Activated CD4-positive, alpha-beta T cell treated with anti-CD3 and anti-CD28 coated beads, Interleukin-2, amount 50 U/mL, for 24 hours (primary cell): ENCODE measurements at places on chromosomes 6 and 20.

GRCh38 chr6:169824848-169825557, 73.6 kb downstream of the ERMARD start:
- no peak for DNase-seq

DNA sequence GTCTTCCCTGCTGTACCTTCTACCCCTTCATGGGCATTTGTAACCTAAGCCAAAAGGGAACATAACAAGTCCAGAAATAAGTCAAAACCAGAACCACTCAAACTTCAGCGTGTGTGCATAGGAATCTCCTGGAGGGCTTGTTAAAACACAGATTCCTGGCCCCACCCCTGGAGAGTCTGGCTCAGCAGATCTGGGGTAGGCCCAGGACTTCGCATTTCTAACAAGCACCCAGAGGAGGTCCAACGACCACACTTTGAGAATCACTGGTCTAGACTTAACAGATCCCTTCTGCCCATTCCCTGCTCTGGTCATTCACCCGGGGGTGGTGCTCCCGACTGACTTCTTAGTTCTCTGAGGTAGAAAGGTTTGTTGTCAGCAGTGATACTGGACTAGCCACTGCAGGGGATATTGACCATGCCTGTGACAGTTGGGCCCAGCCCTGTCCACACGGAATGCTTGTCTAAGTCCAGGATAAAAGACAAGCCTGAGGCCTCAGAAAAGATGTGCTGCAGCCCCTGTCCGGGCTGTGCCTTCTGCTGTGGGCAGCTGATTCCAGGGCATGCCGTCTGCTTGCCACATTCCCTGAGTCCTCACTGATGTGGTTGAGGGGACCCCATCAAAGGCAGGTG, 68.6 kb downstream of the SYNJ2 start:
- DNase-seq = no peak

GRCh38 chr6:162772466-162772865, 44.7 kb downstream of the PACRG start:
- DNase-seq = no peak

GRCh38 chr20:63060057-63060991, 53.6 kb upstream of the BHLHE23 start:
- DNase-seq = no peak

DNA sequence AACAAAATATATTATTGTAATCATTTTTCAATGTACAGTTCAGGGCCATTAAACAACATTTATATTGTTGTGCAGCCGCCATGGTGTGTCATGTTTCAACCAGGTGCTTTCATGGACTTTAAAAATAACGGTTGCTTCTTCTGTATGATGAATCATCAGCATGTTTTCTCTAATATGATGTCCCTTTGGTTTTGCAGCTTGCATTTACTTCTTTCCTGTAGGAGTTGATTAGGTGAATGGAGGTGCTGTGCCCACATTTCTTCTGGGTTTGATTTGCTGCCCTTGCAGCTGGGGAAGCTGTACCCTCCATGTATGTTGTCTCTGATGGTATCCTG, 54.9 kb upstream of the TULP4 start:
- no peak for DNase-seq

DNA sequence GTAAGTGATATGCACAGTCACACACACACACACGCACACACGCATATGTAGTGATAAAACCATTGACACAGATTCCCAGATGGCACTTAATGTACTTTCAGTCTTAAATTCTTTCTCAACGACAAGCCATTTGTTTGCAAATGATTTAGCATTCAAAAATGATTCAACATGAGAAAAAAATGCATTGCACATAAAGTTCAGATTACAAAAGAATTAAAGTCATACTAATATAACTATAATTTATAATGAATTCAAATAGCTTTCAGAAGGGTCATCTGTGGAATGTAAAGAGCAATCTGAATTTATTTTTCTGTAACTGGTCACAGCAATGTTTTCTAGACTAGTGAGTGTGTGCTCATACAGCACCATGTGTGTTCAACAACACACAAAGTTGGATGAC, 521.6 kb upstream of the ZNF337 start:
- DNase-seq = no peak

- no peak for DNase-seq
Observed at GRCh38 chr20:63314015-63314471, 21.1 kb downstream of the COL20A1 start.

DNA sequence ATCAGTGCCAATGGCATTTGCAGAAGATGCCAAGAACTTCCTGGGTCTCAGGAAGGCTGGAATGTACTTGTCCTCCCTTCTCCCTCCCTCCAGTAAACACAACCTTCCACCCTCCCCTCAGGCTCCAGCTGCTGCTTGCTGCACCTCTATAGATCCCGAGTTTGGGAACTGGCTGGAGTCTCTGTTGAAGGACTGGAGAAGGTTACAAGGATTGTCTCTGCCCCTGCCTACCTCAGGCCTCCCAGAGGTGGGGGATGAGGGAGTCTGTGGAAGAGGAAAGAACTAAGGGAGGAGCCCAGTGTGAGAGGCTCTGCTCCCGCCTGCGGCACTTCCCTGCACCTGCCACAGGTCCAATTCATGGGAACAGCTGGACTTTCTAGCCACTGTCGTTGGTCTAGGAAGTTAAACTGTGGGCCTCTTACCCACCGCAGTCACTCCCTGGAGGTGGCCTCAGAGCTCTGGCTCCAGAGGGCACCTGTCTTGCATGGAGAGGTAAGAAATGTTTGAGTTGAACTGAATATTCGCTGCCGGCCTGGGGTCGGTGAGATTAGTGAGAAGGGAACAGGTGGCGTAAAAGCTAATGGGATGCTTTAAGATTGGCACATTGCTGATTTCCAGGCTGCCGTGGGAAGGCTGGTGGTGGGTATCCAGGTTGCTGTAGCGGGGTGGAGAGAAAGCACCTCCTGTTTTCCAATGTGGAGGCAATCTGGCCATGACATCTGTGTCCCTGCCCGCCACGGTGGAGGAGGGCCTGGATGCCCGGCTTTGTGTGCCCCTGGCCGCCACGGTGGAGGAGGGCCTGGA, 54.3 kb downstream of the PPP1R14C start:
- DNase-seq = no peak

DNA sequence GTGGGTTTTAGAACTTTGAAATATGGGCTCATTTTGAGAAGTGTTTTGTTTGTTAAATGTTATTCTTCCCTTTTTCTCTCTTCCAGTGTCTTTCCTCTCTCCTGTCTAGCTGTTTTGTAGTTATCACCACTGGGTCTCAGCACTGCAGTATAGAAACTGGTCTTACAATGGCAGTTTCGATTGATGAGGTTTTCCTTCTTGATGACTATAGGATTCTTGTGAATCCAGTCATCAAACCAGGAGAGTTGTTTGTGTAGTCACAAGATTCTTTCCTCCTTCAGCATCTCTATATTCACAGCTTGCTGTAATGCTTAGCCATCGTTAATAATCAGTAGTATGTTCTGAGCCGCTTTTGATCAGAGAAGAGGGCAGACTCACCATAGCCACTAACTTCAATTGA, 172.3 kb downstream of the OGFRL1 start:
- DNase-seq = no peak

GRCh38 chr6:79764747-79765146, 133.6 kb downstream of the SH3BGRL2 start:
- no peak for DNase-seq

- DNase-seq = no peak
Observed at GRCh38 chr6:151389618-151390275, 1.6 kb downstream of the ZBTB2 start.

GRCh38 chr6:6537488-6538260, 50.8 kb upstream of the LY86 start:
- DNase-seq = no peak

- DNase-seq = no peak
Observed at GRCh38 chr6:144843701-144844100, 558.6 kb downstream of the UTRN start.

DNA sequence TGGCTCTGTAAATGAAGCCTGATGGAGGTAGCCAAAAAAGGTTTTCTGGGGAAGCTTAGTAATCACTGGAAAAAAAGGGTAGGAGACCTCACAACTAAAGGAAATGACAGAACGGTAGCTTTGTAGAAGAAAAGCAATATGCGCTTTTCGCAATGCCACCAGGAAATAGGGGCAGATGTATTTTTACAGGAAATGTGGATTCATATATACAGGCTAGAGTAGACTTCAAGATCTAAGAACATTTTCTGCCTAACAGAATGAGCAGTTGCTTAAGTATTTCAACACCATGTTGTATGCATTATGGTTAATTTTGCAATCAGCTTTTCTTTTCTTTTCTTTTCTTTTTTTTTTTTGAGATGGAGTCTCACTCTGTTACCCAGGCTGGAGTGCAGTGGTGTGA, 219.6 kb downstream of the CD83 start:
- no peak for DNase-seq

GRCh38 chr6:139988685-139989084, 614.2 kb upstream of the CITED2 start:
- no peak for DNase-seq

DNA sequence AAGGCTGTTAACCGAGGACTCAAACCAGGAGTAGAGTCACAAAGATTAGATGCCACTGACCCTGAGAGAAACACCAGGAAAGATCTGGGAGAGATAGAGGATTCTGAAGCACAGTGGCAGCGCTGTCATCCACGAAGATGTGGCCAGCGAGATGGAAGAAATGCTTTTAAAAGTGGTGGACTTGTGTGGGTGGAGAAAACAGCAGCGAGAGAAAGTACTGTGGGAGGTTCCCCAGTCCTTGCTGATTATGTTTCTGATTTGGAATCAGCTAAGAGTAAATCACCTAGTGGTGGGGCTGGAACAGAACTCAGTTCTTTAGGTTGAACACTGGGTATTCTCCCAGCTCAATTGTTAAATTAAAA, 435 bp upstream of the ZNF322 start:
- DNase-seq = no peak

GRCh38 chr20:10668677-10669368, 5.0 kb downstream of the JAG1 start:
- no peak for DNase-seq

GRCh38 chr6:4039348-4039747, 39.6 kb downstream of the FAM217A start:
- no peak for DNase-seq

DNA sequence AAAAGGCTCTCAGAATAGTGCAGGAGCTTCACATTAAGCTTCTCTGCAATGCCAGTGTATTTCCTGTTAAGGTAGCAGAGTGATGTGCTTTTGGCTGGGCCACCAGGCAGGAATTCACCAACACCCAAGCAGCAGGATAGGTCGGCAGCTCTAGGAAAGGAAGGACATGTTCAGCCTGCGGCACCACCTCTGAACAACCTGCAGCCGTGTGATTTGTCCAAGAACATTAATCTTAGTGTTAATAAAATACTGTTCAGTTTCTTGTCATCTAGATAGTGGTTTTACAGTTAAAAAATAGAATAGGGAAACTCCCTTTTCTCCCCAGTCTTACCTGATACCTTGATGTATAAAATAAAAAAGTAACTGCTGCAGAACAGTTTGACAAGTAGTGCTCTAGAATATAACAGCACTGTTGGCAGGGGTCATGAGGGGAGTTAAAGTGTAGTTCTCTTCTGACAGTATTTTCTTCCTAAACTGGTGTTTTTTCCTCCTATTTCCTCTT, 18.8 kb downstream of the ZNF292 start:
- DNase-seq = no peak

DNA sequence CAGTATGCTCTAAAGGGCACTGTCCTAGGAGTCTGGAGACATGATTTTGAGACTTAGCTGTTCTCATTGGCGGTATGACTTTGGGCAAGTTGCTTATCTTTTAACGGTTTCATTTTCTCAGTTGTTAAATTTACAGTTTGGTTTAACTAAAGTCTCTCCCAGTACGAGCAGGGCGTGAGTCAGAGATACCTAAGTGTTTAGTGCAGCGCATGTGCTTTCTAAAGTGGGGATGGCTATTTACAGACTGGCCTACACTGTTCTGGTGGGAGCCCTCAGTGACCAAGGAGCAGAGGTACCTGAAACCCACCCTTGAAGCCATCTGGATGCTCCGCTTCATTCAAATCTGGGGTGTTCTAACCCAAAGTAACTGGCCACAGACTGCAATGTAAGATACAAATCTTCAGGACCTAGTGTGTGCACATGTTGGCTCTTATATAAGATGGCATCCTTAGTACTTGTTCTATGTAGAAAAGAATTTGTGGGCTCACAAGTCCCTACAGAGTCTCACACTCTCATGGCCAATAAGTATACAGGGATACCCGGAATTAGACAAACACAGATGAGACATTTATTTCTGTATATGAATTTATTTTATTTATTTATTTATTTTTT, 10.7 kb downstream of the MSH5 start:
- DNase-seq = no peak

- no peak for DNase-seq
Observed at GRCh38 chr6:87171938-87172633, 16.7 kb downstream of the ZNF292 start.

DNA sequence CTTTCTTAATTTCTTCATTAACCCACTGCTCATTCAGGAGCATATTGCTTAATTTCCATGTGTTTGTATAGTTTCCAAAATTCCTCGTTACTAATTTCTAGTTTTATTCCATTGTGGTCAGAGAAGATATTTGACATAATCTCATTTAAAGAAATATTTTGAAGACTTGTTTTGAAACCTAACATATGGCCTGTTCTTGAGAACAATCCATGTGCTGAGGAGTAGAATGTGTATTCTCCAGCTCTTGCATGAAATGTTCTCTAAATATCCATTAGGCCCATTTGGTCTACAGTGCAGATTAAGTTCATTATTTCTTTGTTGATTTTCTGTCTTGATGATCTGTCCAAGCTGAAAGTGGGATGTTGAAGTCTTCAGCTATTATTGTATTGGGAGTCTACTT, 251.7 kb downstream of the ALDH8A1 start:
- DNase-seq = no peak

DNA sequence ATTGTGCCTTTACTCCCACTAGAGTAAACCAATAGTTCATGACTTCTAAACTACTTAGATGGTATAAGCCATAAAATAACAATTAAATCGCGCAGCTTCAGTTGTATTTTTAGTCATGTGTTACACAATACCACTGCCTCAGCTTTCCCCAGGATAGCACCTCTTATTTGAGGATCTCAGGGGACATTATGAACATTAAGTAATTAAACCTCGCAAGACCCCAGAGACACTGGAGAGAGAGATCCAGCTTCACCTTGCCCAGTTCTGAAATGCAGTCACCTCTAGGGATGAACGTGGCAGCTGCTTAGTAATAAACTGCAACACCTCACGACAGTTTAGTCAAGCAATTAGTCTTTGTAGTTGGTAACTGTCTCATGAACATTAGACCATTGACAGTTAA, 87.1 kb downstream of the CFAP61 start:
- no peak for DNase-seq

GRCh38 chr6:42295181-42295580, 77.5 kb upstream of the MRPS10 start:
- no peak for DNase-seq

GRCh38 chr6:88814909-88815308, 148.5 kb downstream of the RNGTT start:
- DNase-seq = no peak

DNA sequence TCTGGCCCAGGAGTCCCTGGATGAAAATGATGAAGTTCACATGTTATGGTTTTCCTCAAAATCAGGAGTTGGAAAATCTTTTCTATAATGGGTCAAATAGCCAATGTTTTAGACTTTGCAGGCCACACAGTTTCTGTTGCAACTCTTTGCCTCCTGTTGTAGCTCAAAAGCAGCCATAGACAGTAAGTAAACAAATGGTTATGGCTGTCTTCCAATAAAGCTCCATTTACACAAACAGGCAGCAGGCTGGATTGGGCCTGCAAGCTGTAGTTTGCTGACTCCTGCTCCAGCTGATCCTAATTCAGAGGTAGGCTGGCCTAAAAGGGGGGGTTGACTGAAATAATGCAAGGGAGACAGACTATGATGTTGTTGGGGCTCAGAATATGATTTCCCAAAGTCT, 33.0 kb downstream of the METTL24 start:
- no peak for DNase-seq

- no peak for DNase-seq
Observed at GRCh38 chr20:10402938-10403608, 30.9 kb downstream of the MKKS start.

GRCh38 chr6:43493833-43494232, 16.3 kb downstream of the LRRC73 start:
- DNase-seq = no peak
